Stimulated activated CD4-positive, alpha-beta T cell treated with anti-CD3 and anti-CD28 coated beads, Interleukin-12 subunit alpha, Interleukin-12 subunit beta, amount 100 ng/mL, for 24 hours (primary cell): ENCODE measurements at places on chromosomes 1 and 21.
A peak's percentile ranks its signal among the peaks of the same experiment; 100 is the strongest.

DNA sequence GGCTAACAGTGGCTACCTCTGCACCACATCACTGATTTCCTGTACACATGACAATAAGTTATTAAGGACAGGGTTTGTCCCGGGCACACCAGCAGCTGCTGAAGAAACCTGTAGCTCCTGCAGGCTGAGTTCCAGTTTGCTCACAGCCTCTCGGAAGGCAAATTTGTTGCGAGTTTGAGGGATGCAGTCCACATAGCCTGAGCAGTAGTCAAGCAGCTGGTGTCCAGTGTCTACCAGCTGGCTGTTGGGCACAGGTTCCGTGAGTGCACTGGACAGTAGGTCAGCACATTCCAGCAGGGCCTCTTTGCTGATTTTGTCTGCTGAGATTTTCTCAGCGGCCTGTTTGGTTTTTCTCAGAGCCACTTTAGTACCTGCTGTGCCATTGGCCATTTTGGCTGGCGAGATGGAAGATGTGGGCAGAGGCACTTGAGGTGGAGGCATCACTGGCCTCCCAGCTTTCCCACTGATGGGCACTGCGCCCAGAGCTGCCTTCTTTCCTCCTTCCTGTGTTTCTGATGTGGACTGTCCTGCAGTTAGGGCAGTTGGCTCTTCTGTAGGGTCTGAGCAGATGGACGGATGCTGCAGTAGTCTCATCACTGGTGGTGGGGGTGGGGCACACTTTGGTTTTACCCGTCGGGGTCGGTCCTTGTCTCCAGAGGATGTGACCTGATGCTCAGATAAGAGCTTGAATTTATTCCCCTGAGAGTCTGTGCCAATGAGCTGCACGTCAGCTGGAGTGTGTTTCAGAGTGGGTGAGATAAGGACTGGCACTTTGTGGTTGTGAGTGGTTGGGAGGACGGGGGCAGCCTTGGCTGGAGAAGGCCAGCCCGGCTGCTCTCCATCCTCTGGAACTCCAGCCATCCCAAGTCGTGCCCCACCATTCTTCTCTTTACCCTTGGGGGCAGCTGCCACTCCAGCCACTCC lies 26.1 kb downstream of the TOR3A start:
- no peak for DNase-seq

DNA sequence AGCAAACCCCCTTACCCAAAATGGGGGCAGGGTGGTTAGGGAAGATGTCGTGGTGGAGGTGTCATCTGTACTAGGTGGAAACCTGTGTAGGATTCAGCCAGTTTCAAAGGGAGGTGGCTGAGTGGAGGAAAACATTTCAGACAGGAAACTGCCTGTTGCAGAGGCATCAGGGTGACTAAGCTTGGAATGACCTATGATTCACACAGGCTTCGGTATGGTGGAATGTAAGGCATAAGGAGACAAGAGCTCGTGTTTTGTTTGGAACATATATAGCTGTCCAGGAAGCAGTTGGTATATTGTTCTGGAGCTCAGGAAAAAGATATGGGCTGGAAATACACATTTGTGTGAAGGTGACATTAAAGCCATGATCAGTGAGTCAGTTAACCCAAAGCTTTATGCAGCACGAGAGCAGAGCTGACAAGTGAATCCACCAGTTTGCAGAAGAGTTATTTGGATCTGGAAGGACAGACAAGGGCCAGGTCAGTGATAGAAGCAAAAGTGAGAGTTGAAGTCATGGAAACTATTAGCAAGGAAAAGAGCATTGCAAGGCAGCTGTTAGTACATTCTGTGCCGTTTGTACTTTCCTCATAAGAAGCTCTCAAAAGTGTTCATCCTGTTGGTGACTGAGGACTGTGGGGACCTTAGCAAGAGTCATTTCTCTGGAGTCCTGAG lies 12.2 kb downstream of the UTP25 start:
- DNase-seq, result no peak

DNA sequence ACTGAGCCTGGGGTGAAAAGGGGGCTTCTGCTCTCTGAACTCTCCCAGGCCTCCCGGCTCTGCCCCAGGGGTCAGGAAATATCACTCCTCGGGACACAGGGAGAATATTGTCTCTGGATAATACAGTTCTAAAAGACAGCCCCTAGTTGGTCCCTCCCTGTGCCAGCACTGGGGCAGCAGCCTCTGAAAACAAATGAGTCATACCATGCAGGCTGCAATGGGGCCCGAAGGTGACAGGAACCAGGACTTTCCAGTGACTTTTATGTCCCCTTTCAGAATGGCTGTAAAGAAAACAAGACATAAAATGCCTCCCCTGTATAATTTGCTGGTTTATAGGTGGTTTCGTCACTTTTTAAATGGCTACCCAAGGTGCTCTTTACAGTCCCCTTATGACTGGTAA lies 360.0 kb downstream of the NPHP4 start:
- DNase-seq, result peak; percentile 6

DNA sequence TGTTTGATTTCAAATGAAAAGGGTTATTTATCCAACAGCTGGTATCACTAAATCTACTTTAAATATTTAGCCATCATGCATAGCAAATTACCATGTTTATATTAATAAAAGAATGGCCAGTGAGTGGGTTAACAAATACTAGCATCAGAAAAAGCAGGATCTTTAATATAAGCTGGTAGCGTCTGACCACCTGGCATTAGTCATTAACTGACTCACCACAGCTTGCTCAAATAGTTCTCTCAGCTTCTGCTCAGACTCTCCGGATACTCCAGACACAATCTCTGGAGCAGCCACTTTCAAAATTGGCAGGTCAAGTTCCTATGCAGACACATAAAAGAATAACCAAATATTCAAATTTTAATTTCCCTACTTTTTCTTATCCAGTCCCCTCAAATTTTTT lies 29.6 kb downstream of the NVL start:
- DNase-seq, result no peak

- DNase-seq, result peak; percentile 75
Observed at GRCh38 chr1:152001631-152002584, 8.2 kb upstream of the S100A10 start.

DNA sequence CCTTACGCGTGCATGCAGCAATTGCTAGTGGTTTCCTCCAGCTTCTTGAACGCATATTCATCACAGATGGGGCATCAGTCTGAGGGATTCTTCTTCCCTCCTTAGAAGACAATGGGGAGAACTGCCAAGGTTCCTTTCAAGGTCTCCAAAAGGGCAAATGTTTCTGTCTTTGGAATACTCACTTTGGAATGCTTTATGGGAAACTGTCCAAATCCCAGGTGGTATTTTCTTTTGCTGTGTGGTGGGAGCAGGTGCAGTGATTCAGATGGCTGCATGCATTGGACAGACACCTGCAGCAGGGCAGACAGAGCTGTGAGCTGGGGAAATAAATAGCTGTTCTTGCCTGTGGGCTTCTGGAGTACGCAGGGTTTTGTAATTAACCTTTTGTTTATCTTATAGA lies 40.5 kb downstream of the URB2 start:
- DNase-seq, result no peak

DNA sequence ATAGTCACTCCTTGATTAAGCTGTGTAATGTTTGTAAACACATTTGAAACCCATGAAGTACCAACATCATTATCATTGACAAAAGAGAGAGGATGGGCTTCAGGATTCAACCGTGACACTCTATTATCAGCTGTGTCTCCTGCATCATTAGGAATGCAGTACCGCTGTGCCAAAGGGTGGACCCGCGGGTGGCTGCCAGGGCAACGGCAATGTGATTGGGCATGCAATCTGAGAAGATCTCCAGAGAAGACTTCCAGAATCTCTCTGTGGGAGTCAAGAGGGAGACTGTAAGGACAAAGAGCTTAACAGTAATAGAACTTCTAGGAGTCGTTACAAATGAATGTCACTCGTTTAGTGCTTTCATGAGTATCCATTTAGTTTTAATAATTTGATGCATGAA lies 97.9 kb downstream of the USH2A start:
- no peak for DNase-seq

DNA sequence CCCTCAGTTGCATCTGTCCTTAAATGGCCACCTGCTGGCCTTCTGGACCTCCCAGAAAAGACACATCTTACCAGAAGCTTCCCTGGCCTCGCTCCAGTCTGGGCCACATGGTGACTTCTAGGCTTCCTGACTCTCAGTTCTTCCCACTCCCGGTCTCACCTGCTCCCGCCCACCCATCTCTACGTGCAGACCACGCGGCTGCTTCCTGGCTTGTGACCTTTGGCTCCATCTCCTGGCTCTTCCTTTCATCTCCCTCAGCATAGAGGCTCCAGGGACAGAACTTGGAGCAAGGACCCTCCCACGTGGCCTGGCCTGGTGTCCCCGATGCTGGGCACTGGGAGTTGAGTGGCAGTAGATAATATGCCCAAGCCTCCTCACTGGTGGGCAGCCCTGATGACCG lies 124.9 kb upstream of the IRF2BP2 start:
- DNase-seq, result no peak

DNA sequence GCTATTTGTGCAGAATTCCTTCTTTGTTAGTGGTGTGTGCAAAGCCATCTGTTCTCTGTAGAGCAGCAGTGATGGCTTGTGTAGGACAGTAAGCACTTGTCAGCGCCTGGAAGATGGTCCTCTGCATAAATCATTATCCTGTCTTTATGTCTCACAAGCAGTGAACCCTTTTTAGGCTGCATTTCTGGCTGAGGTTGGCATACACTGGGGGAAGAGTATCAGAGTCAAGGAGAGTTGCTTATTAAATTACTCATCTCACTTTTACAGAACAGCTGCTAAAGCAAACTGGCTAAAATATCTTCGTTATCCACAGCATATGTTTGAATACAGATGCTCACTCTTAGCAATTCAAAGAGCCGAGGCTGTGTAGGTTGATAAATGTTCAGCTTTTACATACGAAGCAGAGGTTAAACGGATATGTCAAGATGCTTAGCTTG lies 54.6 kb upstream of the NCAM2 start:
- DNase-seq, result no peak

DNA sequence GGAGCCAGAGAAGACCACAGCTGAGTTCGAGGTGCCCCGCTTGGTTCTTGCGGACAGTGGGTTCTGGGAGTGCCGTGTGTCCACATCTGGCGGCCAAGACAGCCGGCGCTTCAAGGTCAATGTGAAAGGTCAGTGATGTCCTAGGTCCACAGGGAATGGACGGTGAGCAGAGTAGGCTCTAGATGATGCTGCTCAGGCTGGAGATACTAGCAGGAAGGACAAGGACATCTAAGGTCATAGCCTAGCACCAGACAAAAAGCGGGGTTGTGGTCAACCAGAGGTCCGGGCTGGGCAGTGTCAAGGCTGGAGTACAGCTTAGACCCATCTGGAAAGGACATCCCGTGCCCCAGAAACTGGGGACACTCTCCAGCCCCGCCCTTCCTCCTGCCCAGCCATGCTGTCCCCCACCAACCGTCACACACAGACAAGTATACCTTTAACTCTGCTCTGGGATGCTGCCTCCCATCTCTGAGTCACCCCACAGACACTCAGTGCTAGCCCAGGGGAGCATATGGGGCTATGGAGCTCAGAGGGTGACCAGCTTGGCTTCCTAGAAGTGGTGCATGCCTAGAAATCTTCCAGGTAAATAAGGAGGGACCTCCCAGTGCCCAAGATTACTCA lies 8.7 kb downstream of the TIE1 start:
- DNase-seq, result no peak

GRCh38 chr1:31752258-31752657 lies 11.9 kb downstream of the ADGRB2 start:
- DNase-seq, result no peak

DNA sequence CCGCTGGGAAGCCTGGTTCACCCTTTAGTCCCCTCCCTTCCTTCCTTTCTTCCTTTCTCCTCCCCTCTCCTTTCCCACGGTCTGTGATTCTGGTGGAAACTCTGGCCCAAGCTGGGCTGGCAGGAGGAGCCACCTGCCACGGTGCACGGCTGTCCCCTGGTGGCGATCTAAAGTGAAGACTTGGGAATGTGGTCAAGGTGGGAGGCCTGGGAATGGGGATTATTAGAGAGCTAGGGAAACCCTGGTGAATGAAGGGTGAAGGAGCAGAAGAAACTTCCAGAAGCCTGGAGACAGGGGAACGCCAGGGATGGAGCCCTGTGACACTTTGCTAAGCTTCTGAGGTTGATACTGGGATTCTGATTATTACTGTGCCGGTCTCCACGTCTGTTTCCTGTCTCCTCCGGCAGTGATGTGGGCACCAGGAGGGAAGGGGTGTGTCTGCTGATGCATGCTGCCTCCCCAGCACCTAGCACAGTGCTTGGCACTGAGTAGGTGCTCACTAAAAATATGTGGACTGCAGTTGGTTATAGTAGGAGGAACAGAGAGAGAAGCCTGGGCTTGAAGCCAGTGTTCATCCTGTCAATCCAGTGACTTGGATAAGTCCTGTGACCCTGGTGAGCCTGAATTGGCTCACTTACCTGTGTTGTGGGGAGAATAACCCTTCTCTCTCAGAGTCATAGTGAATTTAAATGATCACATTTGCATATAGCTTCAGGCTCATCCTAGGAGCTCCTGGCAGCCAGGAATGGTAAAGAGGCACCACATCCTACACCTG lies 71.2 kb upstream of the NBPF3 start:
- DNase-seq, result peak; percentile 33
